Hindlimb muscle (tissue), 1 donor: ENCODE measurements at places on chromosomes 5 and 9.

DNA sequence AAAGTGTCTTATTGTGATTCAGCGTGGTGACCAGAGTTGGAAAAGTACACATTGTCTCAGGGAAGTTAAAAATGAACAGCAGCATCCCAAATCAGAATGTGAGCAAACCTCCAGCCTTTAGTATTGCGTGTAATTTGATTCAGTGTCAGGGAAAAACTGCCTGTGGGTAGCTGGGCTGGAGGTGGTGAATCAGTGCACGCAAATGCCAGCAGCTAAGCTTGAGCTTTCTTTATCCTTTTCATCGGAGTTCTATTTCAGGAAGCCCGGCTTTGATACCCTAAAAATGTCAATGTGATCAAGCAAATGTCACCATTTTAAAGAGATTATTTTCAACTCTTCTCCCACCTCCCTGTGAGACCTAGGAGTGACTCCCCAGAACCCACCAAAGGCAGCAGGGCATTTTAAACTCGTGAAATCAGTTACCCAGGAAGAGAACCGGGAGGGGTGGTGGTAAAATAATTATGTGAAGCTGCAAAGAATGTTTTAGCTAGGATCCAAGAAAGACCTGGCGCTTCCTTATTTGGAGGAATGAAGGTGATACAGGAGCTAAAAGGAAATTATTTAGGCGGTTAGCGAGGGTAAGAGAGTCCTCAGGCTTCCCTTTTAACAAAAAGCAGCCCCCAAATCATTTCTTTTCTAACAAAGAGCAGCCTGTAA lies 25.7 kb upstream of the C5orf47 start:
- DNase-seq: no peak

DNA sequence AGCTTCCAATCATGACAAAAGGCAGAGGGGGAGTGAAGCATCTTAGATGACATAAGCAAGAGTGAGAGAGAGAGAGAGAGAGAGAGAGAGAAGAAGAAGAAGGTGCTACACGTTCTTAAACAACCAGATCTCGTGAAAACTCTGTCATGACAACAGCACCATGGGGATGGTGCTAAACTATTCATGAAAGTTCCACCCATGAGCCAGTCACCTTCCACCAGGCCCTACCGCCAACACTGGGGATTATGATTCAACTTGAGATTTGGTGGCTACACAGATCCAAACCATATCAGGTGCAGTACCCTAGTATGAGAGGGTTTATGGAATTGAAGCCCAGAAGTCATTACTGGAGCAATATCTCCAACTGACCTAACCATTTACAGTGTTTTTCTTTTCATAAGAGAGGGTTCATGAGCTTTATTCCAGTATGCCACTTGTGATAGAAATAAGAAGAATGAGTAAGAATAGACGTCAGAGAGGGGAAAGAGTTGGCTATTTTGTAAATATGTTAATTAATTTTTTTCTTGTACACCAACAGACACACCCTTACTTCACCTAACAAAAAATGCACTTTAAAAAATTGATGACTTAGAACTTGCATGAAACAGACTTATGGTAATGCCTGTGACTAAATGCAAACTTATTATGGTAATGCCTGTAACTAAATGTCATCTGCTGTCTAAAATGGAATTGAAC lies 680.4 kb upstream of the ITGA1 start:
- DNase-seq: no peak

- DNase-seq: no peak
These were observed 3.2 kb upstream of the TERT start for GRCh38 chr5:1298067-1298551.

DNA sequence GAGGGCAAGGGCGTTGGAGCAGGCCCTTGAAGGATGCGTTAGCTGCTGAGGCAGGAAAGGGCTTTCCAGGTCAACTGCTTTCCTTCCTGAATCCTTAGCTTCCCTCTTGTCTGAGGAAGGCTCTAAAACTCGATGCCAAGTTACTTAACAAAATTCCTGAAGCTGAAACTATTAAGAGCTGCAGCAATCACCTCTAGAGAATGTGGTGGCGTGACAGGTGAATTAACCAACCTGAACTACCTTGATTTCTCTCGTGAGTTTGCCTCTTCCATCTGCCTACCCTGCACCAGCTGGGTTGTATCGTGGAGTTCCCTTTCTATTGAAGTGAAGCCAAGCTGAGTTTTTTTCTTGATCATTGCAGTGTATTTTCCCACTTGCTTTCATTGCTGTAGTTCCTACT lies 96.1 kb downstream of the PDE8B start:
- DNase-seq: no peak

GRCh38 chr9:129084087-129084486 lies 3.2 kb downstream of the DOLPP1 start:
- DNase-seq: no peak

DNA sequence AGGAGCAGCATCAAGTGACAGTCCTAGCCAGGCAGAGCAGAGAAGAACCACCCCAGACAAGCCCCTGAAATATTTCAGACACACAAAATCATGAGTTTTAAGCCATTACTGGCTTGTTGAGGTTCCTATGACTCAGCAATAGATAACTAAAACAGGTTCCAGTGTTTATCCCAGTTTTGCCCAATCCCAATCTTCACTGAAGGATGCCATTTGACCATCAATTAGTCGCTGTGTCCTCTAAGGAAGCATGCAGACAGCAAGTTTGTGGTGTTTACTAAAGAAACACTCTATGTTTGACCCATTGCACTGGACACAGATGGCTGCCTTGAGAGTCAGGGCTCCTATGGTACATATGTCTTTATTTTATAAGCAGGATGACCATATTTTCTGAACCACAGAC lies 186.7 kb downstream of the SYK start:
- DNase-seq: no peak

DNA sequence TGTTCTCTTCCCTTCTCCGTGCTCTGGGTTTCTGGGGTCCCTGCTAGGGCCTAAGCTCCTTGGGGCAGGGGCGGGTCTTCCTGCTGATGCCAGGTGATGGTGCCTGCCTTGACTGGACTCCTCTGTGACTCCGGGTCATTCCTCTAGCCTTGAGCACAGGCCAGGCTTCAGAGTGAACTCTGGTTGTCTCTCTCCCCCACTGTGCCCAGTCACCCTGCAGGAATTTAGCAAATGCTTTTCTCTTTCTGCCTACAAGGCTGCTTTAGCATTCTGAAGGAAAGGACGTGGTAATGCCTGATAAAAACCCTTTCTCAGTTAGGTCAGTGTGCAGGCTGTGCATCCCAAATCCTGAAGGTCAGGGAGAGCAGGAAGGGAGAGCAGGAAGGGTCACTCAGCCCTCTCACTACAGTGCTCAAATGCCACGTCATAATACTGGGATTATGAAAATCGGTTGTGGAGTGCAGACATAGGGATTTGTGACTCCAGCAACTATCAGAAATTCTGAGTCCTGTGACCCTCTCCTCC lies 2.7 kb downstream of the CXCL14 start:
- DNase-seq: no peak

GRCh38 chr5:78557601-78558000 lies 91.0 kb downstream of the LHFPL2 start:
- DNase-seq: no peak

- peak; percentile 81 for DNase-seq
These were observed 142.7 kb upstream of the IER5L start for GRCh38 chr9:129320575-129321285.

DNA sequence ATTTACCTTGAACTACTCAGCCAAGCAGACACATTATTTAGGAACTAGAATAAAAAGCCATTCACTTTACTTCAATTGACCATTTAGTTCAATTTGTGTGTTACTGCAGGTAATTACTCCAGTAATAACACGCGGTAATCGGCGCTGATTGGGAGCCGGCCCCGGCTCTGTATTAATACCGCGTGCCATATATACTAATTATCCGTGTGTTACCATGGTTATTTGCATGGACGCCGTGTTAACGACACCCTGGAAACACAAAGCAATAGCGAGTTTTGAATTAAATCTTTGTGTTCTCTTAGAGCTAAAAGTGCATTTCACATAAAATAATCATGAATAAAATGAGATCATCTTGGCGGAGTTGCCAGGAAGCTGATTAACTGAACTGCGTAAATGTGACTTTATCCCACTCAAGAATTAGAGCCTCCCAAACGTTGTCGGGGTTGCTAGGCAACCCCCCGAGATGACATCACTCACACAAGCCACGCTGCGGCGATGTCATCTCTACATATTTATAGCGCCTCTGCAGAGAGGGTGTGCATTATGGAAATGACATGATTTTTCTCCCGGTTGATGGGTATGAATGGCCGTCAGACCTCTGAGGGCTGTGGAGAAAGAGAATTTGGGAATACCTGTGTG lies 41.4 kb upstream of the RNU6ATAC start:
- DNase-seq: peak; percentile 87

DNA sequence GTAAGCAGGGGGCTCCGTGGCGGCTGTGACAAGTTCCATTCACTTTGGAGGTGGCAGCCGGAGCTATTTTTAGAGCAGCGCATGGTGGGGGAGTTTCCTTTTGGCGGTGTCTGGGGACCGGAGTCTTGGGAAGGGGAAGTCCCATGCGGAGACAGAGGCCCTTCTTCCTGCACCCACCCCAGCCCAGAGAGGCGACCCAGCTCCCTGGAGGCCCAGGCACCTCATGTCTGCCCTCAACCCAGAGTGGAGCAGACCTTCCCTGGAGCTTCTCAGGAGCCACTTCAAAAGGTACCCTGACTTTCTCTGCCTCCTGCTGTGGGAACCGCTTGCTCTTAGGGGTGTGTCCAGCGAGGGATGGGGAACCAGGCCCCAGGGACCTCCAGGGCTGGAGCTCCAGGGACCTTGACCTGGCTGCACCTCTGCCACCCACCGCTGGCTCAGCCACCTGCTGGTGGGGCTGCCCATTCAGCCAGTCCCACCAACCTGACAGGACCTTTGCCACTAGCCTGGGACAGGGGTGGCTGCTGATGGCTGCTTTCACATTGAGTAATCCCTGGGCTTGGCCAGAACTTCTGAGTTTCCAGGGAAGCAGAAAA lies 34.1 kb downstream of the NEK6 start:
- no peak for DNase-seq

GRCh38 chr9:113427629-113428028 lies 17.1 kb downstream of the C9orf43 start:
- no peak for DNase-seq

DNA sequence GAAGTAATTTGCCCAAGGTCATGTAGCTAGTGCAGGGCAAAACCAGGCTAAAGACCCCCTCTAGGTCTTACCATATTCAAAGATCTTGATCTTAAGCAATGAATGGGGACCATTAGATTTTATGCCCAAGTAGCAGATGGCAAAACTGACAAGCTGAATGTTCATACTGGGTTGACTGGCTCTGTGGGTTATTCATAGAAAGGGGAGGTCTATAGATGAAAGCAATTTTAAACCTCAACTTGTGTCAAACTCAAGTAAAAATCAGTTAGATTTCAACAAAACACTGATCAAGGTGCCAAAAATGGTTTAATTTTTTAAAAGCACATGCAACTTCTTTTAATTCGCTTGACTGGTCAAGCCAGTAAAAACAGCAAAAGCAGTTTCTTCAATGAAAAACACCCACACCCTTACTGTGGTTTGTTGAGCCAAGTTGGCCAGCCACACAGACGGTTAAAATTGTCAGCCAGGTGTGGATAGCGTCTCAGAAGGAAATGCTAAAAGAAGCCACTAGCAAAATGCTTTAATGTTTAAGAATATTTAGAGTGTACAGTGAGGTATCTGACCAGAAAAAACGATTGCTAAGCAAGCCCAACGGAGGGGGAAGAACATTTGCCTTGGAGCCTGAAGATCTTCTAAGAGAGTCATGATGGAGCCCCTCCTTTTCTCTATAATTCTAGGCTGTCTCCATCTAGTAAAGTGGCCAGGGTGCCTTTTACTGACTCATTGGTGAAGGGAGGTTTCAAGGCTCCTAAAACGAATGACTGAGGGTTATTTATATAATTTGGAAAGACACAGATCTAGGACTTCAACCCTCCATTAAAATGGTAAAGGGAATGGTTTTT lies 539.6 kb upstream of the CLINT1 start:
- no peak for DNase-seq

- DNase-seq: no peak
These were observed 65.2 kb downstream of the RETREG1 start for GRCh38 chr5:16551628-16552027.

- DNase-seq: peak; percentile 3
These were observed 32.4 kb downstream of the INSL4 start for GRCh38 chr9:5263351-5264218.

GRCh38 chr9:77649109-77649812 lies 1.1 kb upstream of the GNA14 start:
- no peak for DNase-seq
